PC-9 (cell line): ENCODE measurements at places on chromosomes 5 and 9.

DNA sequence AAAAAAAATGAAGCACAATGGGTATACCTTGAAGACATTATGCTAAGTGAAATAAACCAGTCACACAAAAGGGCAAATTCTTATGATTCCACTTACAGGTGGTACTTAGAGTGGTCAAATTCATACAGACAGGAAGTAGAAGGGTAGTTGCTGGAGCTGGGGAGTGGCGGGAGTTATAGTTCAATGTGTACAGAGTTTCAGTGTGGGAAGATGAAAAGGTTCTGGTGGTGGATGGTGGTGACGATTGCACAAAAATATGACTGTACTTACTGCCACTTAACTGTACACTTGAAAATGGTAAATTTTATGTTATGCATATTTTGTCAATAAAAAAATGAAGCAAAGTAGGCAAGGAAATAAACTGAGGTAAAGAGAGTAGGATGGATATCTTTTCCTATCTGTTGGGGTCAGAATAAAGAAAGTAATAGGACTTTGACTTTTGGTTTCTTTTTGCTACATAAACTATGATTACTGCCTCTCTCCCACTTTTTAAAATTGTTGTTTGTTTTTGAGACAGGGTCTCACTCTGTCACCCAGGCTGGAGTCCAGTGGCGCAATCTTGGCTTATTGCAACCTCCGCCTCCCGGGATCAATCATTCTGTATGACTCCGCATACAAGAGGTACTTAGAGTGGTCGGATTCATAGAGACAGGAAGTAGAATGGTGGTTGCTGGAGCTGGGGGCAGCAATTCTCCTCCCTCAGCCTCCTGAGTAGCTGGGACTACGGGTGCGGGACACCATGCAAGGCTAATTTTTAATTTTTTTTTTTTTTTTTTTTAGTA is 4.0 kb upstream of the PSAT1 start:
- DNase-seq: no peak

GRCh38 chr5:79611046-79611829 is 1.0 kb upstream of the TENT2 start:
- DNase-seq: no peak

DNA sequence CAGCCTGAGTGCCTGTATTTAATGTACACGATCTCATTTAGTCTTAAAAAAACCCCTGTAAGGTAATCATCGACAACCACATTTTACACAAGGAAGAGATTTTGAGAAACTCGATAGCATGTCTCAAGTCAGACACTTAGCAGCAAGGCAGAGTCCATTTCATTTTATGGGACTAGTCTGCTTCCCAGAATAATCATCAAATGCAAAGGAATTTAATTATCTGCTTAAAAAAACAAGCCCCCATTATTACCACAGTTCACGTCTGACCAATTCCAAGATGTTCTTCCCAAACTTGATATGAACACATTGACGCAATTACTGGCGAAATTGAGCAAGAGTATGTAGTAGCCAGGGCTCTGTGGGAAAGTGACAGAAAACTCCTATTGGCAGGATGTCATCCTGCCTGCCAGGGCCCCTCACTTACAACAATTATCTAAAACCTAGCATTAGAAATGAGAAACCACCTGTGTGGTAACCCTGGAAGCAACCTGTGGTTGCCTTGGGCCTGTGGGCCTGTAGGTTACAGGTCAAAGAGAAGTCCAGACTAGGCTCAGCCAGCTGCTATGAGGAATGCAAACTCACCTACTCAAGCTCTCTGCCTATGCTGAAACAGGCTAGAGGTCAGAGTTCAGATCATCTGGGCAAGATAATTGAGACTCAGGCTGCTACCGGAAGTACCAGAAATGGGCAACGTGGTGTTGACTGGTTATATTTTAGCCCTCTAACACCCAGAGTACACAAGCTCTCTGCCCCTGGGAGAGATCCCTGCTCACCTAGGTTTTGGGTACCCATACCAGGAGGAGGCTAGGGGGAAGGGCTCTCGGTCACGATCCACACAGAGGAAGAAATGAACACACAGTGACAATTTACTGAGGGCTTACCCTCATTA is 1.6 kb downstream of the B4GALT1 start:
- no peak for DNase-seq

- DNase-seq: no peak
Observed at GRCh38 chr9:115211413-115212124, 93.6 kb upstream of the TNC start.

GRCh38 chr9:82295181-82295580 is 306.6 kb downstream of the SPATA31D1 start:
- no peak for DNase-seq

DNA sequence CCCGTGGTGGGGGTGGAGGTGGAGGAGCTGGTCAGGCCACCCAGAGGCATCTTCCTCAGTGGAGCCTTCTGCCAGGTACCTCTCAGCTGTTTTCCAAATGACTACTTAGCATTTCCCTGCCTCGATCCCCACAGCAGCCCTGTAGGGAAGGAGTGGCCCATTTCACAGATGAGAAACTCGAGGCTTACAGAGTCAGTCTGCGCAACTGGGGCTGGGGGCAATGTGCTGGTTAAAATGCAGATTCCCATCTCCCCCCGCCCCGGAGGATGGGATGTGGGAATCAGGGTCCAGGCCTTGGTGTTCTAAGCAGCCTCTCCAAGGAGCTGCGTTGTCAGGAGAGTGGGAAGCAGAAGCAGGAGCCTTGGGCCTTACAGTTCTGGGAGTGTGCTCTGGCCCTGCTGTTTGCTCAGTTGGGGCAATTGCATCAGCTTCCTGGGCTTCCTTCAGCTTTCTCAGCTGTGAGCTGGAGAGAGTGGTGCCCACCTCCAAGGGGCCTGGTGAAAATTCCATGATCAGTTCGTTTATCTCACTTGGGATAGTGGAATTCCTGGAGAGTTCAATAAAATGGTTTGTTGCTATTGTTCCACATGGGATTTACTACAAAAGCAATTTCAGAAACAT is 19.4 kb downstream of the ERGIC1 start:
- no peak for DNase-seq

DNA sequence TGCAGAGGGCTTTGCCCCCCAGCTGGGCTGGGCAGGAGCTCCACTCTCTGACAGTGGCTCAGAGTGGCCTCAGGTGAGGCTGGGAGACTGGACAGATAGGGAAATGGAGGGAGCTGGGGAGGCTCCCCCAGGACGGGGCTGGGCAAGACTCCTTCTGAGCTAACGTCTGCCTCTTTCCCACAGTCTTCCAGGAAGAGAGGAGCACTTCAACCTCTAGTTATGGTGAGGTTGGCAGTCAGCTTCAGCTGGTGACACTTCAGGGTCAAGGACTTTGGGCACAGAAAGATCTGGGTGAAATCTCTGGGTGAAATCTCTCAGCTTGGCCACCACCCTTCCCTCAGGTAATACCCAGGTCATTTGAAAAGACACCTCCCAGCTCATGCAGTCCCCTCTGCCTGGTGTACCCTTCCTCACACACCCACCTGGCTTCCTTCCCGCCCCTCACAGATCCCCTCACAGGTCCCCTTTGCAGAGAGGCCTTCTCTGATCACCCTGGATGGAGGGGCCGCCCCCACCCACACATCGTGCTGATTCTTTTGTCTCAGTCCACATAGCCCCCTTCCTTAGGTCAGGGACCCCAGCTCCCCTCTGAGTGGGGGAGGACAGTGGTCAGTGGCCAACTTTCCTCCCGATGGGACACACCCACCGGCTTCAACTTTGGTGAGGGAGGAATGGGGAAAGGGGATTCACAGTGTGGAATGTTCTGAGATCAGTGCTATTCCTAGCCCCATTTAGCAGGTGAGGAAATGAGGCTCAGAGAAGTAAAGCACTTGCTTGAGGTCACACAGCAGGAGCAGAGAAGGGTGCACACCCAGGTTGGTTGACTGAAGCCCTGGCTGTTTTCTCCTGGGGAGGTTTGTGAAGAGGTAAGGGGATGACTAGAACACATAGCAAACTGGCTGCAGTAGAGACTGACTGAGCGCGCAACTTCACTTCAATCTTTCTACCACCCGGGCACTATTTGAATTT is 15.8 kb upstream of the NEURL1B start:
- DNase-seq: no peak

- no peak for DNase-seq
Observed at GRCh38 chr5:1409381-1410110, 35.7 kb downstream of the SLC6A3 start.

- no peak for DNase-seq
Observed at GRCh38 chr9:93574091-93574899, 2.1 kb upstream of the PHF2 start.

DNA sequence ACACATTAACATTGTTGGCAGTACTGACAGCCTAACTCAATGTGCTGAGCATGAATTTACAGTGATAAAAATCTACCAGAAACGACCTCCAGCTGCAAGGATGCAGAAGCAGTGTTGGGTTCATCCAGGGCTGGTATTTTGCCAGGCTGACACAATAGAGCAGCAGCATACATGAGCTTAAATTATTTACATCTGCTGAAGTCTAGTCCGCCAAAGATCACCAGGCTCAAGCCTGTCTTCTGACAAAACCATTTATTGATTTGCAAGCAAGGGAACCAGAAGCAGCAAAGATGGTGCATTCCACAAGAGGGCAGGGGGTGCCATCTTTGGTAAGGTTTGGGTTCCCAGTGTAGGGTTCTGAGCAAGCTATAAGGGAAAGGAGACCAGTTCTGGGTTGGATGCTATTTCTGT is 8.7 kb upstream of the C5orf34 start:
- no peak for DNase-seq

- no peak for DNase-seq
Observed at GRCh38 chr5:166570865-166571264, 1720.6 kb upstream of the WWC1 start.

DNA sequence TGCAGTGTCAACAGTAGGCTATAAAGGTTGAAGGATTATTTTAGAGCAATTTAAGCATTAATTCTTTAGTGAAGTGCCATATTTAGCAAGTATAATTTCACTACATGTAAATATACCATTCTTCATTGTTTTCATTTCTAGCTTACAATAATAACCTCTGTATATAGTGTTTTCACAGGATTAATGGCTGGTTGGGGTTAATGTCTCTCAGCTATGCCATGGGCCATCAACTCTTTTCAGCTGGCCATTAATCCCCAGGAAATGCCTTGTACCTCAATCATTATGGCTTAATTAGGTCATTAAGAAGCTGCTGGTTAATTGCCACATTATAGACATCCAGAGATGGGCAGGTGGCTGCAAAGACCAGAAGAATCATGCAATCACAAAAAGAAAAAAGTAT is 715.1 kb downstream of the MAT2B start:
- DNase-seq: no peak

GRCh38 chr5:154603953-154604679 is 126.1 kb upstream of the HAND1 start:
- no peak for DNase-seq

GRCh38 chr5:58294598-58295305 is 165.1 kb downstream of the PLK2 start:
- no peak for DNase-seq

DNA sequence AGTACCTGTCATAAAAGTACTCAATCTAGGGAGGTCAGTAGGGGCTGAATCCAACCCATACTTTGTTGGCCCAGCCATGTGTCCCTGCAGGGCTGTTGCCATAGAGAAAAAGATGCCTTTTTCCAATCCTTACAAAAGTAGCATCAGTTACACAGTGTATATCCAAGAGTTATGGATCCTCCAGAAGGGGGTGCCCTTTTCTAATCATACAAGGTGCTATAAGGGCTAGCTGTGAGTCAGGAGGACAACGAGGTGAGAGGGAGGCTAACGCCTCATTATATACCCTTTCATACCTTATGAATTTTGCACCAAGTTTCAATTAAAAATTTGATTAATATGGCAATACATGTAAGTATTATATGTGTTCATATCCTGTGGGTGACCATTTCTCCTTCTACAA is 4.8 kb downstream of the KIAA0825 start:
- DNase-seq: no peak

DNA sequence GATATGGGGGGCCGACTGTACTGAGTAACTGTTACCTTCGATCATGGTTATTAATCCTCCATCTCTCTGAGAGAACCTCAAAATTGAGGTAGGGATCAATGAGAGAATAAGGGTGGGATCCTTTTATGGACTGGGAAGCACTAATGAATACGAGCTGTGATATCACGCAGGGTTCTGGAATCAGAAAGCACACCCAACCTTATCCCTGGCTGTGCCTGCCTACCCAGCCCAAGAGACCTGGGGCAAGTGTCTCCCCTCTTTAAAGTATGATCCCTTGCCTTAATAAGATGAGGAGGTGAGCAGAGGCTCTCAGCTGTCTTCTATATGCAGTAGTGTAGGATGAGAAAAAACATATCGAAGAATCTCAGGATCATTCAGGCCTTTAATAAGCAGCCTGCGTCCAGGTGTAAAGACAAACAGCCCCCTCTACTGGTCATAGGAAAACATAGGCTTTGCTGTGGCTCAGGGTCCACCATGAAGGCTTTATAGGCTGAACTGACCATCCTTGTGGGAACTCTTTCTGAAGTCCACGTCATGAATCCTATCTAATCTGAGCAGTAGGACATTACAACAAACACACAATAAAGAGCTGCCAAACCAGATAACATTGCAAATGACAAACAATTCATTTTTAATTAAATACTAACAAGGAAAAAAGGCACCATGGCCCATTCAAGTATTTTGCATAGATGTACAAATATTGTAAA is 16.8 kb downstream of the NIPAL4 start:
- DNase-seq: peak; percentile 47

GRCh38 chr5:40680741-40681362 is 1.1 kb downstream of the PTGER4 start:
- no peak for DNase-seq

DNA sequence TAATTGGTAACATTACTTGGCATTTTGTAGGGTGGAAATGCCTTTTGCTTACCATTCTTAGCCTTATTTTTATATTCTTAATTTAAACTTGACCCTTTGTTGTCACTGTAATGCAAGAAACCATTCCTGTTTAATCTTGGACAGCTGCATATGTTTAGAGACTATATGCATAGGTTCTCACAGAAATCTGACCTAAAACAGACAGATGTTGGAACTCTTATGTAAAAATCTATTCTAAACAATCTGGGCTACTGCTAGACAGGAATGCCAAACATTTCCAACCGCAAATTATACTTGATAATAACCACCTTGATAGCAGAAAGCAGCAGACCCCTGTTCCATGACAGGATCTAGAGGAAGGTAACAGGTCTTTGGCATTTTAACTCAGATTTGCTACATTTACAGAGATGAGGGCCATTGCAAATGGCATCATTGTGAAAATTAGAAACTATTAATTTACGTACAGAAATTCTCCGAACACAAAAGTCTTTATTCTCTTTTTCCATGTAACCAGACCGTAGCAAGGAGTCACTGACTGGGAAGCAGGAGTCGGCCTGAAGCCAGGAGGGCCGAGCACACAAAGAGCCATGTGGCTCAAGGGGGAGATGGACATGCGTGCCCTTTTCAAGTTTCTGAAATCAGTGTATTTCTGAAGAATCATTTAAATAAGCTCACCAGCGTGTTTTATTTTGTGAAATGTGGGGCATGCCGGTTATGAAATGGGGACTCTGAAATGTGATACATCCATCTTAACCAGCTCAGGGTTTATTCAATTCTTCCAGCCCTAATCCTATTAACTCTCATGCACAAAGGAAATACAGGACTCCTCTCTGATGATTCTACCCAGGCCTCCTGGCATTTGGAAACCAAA is 139.3 kb downstream of the AOPEP start:
- DNase-seq: no peak
